Kasumi-1 (cell line): ENCODE measurements at places on chromosomes 11 and 22.

GRCh38 chr11:46594374-46594700, 514 bp upstream of the AMBRA1 start:
- DNase-seq: no peak

DNA sequence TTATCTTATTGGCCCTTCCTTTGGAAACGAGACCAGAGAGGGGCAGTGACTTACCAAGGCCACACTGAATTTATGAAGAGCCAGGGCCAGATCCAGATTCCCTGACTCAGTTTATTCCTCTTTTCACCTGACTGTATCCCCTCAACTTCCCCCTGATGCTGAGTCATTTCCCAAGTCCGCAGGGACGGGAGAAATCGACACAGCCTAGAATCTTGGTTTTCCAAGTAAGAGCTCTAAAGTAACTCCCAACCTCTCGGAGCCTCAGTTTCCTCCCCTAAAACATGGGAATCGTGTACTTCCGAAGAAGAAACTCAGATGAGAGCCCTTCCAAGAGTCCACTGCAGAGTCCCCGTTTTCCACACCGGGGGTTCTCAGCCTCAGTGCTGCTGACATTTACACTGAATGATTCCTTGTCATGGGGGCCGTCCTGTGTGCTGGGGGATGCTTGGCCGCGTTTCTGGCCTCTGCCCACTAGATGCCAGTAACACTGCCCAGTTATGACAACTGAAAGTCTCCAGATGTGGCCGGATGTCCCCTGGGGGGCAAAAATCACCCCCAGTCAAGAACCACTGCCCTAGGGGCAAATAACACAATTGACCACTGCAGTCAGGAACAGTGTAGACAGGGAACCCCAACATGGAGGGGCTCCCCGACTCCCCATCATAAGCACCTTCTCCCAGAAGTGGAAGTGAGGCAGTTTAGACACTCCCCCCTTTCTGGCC, 11.2 kb downstream of the MPST start:
- no peak for DNase-seq

DNA sequence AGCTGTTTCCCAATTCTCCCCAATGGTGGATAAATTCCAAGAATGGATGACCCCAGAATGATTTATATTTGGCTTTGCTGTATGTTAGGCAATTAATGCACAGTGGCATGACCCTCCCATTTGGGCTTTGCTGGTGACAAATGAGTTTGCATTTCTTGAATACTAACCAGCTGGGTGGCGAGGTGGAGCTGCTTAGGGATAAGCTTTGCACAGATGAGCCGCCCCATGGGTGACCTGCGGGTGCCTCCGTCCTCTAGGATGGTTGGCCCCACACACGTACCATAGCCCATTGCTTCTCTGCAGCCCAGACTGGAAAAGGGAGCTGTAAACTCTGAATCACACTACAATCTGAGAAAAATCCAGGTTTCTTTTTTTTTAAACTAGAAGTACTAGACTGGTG, 94.6 kb downstream of the NTM start:
- DNase-seq: no peak

- no peak for DNase-seq
Observed at GRCh38 chr11:33734441-33735270, 1.6 kb downstream of the CD59 start.

DNA sequence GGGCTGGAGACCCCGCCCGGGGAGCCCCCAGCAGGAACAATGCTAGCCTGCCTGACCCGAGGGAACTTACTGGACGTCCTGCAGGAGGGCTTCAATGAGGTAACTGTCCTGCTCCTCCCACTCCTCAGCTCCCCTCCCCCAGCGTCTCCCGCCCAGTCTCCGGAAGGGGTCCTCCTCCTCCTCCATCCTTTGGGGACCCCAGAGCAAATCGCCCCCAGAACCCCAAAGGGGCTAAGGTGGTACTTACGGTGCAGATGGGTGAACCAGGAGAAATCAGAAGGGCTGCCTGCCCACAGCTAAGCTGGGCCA, 272 bp downstream of the DIXDC1 start:
- no peak for DNase-seq

DNA sequence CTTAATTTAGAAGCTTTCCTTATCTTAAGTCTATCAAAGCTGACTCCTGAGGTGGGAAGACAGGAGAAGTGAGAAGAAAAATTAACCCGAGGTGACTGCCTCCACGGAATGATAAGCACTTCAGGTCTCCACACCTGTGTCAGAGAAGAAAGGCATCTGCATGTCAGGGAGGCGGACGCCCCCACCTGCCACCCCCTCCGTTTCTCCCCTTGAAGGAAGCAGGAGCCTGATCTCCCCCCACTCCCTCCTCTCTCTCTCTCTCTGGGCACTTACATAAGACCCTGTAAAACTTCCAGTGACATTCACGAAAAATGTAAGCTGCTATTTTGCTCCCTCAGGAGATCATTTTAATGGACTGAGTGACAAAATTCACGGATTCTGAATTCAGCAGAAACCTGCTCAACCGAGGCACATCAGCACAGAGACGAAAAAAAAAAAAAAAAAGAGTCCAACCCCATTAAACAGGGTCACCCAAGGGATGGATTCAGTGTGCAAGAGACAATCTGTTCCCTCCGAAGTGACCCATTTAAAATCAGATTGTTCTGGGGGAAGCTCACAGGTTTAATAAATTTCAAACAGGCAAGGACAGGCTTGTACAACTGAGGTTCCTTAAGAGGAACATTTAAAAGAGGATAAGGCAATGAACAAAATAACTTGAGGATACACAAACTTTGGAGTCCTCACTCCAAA, 1.5 kb downstream of the LARGE1 start:
- DNase-seq: no peak

DNA sequence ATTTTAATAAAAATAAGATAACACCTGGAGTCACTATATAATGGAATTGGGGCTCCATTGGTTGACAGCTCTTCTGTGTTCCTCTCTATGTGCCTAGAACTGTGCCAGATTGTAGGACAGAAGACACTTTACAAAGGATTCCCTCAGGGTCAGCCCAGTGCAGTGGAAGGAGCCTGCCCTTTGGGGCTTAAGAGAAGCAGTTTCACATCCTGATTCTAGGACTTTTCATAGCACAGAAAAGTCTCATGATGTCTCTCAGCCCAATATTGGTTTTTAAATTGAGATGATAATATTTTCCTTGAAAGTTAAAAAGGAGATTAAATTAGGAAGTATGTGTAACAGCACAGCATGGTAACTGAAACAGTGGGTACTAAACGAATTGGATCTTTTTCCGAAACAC, 7.1 kb downstream of the PLAAT4 start:
- no peak for DNase-seq

DNA sequence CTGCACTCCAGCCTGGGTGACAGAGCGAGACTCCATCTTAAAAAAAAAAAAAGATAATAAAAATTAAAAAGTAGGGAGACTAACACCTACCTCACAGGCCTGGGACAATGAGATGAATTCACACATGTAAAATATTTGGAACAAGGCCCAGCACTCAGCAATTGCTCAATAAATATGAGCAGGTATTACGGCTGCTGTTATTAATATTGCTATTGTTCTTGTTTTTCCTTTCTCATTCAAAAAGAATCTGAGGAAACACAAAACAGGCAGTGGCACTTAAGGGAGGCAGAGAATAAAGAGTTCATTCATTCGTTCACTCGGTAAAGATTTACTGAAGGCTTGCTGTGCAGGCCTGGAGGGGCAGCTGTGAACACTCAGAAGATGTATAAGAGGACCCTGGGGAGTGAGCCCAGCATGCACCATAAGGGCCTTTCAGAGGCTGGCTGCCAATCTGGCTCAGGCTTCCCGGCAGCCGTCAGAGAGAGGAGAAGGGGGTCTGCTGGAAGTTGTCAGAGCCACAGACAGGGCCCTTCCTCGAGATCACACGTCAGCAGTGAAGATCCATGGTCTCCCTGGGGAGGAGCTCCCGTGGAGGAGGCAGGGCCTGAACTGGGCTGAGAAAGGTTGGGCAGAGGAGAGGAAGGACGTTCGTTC, 51.6 kb upstream of the TCF20 start:
- DNase-seq: no peak

GRCh38 chr11:65280646-65281045, 18.9 kb downstream of the POLA2 start:
- no peak for DNase-seq

GRCh38 chr11:1049431-1049891, 12.9 kb upstream of the MUC6 start:
- no peak for DNase-seq

DNA sequence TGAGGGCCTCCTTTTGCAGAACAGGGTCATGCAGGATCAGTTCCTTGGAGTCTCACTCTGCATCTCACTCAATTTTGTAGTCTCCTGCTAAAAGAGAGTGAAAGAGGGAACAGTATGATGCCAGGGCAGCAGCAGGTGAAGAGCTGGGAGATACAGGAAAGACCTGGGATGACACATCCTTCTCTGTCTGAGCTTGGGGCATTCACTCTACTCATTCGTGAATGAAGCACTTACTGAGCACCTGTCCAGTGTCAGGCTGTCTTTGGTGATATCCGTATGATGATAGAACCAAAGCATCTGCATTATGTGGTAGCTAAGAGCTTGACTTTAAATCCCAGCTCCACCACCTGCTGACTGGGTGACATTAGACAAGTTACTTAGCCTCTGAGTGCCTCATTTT, 14.4 kb downstream of the SREBF2 start:
- no peak for DNase-seq

GRCh38 chr11:19020831-19021230, 39.7 kb downstream of the MRGPRX2 start:
- DNase-seq: no peak

GRCh38 chr11:13227676-13228255, 49.8 kb upstream of the BMAL1 start:
- DNase-seq: no peak

- peak; percentile 40 for DNase-seq
Observed at GRCh38 chr11:76209973-76210930, 4.0 kb upstream of the WNT11 start.

DNA sequence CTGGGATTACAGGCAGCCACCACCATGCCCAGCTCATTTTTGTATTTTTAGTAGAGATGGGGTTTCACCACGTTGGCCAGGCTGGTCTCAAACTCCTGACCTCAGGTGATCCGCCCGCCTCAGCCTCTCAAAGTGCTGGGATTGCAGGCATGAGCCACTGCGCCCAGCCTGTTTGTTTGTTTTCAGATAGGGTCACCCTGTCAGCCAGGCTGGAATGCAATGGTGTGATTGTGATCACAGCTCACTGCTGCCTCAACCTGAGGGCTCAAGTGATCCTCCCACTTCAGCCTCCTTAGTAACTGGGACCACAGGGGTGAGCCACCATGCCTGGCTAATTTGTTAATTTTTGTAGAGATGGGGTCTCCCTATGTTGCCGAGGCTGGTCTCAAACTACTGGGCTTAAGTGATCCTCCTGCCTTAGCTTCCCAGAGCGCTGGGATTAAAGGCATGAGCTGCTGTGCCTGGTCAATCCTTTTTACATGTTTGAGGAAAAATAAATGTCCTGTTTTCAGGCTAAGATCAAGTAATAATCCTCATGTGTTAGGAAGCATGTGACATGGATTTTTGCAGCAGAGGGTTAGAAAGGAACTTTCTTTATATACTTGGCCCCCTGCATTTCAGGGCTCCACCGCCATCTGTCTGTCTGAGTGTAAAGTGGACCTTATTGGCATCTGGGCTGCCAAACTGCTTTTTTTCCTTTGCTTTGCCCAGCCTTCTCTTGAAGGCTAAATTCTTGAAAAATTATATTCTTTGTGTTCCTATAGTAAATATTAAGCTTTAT, 4.8 kb upstream of the SLC3A2 start:
- DNase-seq: no peak

- DNase-seq: no peak
Observed at GRCh38 chr11:34658071-34659015, 37.5 kb downstream of the EHF start.

- DNase-seq: peak; percentile 75
Observed at GRCh38 chr11:396948-397548, 3.0 kb downstream of the PKP3 start.
